ENCODE measurements at places on chromosomes 4 and X.

GRCh38 chrX:107619885-107620322 is 8.4 kb upstream of the PRPS1 start:
- no peak for DNase-seq

DNA sequence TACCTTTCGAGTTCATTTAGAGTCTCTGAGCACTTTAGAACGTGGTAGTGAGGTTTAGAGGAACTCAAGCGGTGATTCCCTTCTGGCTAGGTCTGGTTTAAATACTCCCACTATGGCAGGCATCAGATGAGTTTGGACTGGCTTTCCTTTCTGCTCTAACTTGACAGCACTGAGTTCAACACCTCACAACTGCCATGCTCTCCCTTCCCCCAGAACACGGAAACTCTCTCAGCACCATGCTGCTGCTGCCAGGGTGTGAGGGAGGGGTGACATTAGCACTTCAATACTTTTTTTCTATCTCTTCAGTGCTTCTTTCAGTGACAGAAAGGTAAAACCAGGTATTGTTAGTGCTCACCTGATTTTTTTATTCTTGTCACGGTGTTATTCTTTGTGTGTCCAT is 234.5 kb upstream of the AGTR2 start:
- no peak for DNase-seq

DNA sequence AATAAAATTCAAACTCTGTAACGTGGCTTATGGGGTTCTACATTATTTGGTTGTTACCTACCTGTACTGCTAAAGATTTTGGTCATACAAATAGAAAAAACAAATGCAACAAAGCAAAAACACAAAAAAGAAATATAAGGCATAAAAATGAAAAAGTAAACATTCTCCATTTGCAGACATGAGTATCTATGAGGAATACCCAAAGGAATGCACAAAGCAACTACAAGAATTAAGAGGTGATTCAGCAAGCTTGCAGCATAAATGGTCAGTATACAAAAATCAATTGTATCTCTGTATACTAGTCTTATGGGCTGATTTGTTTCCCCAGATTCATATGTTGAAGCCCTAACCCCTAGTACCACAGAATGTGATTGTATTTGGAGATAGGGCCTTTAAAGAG is 3.6 kb upstream of the PDE5A start:
- no peak for DNase-seq

DNA sequence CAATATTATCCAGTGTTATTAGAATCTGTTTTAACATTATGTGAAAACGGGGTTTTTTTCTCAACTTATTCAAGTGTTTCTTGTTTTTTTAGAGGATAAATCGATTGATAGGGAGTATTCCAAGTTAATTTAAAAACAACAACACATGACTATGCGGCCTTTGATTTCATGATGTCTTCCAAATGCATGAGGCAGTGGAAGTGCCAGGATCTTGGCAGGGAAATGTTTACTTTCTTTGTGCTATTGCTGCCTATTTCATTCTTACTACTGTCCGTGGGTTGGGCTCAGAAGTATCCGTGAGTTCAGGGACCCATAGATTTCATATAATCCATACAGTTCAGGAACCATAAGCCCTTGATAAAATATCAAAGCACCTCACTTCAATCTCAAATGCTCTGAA is 64.6 kb downstream of the ABCG2 start:
- DNase-seq: no peak

DNA sequence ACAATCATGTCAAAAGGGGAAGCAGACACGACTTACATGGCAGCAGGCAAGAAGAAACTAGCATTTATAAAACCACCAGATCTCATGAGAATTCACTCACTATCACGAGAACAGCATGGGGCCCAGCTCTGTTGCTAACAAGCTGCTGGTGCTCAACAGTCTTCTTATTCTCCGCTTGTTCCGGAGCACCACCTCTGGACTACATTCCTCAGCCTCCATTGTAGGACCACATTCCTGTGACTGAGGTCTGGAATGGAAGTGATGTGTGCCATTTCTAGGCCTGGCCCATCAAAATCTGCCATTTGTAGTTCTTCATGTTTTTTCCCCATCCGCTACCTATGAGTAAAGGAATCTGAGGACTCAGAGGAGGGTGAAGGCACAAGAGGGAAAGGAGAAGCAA is 111.5 kb upstream of the PTCHD1 start:
- no peak for DNase-seq

GRCh38 chrX:139332441-139332840 is 198.1 kb upstream of the F9 start:
- no peak for DNase-seq

DNA sequence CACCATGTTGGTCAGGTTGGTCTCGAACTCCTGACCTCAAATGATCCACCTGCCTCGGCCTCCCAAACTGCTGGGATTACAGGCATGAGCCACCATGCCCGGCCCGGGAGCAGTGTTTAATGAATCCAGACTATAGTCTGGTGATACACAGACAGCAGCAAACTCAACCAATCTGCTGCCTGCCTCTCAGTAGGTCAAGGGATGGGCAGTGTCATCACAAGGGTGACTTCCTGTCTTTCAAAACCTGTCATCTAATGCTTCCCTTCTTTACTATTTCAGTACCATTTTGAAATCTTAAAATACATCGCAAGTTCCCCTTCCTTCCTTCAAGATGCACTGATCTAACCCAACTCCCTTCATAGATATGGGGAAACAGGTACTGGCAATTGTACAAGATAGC is 8.4 kb downstream of the RPL39 start:
- no peak for DNase-seq

GRCh38 chr4:183408796-183409195 is 35.6 kb upstream of the CDKN2AIP start:
- DNase-seq: no peak

DNA sequence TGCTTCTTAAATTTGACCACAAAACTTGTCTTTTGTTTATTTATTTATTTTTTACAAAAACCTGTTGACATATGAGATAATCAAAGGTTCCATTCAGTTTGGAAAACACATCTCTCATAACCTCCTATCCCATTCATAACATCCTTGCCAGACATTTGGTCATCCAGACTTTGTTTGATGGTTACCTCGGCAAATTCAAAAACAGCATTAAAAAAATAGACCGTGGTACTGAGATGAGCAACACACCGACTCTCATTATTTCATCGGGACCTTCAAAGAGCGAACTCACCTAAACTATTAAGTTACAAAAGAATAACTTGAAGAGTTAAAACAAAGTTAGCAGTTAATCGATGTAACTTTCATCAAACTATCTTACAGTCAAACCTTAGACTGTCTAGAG is 85.8 kb upstream of the RPS6KA3 start:
- no peak for DNase-seq

DNA sequence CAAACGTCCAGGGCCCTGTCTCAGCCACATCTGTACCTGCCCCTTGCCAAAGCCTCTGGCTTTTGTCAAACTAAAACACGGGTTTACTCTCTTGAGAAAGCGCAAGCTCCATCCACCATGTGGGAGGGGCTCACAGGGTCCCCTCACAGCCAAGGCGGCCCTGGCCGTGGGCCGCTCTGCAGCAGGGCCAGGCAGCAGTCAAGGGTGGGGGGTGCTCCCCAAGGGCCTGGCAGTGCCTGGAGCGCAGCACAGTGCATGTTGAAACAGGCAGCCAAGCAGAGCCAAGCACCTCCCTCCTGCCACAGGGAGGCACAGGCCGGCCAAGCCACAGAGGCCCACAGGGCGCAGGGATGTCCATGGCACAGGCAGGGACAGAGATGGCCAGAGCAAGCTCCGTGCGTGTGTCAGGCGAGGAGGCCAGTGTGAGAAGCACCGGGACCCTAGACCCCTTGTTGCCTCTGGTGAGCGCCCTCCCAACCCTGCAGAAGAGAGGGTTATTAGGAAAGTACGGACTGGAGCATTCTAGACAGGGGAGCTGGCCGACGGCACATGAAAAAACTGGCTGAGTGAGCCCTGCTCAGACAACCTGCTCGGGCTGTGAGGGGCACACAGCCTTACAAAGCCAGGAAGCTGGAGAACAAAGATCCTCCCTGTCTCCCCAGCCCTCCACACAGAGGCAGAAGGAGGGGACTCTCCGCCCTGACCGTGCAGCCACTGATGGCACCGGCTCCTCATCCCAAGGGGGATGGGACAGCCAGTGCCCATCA is 39.0 kb downstream of the FAM53A start:
- no peak for DNase-seq

- DNase-seq: no peak
Measured at GRCh38 chr4:133550436-133550835, 401.3 kb downstream of the PCDH10 start.
